ENCODE measurements at places on chromosomes 1 and 21.

DNA sequence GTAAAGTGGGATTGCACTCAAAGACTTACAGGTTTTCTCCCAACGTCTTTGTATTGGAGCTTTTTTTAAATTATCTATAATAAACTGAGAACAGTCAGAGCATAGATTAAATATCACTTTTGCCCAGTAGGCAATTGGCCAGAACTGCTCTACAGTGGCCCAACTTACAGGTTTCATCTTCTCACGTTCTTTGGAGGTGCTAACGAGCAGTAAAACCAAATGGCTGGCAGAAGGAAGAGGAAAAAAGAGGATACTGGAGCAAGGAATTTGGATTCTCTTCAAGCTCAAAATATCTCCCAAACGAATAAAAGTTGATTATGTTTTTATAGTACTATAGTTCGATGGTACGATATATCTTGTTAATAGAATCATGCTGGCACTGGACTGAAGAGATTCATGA, 201.1 kb downstream of the ROR1 start:
- no peak for DNase-seq

- no peak for DNase-seq
Measured at GRCh38 chr1:8096105-8097011, 70.2 kb upstream of the ERRFI1 start.

- DNase-seq: no peak
Measured at GRCh38 chr1:3978990-3979325, 78.9 kb upstream of the C1orf174 start.

DNA sequence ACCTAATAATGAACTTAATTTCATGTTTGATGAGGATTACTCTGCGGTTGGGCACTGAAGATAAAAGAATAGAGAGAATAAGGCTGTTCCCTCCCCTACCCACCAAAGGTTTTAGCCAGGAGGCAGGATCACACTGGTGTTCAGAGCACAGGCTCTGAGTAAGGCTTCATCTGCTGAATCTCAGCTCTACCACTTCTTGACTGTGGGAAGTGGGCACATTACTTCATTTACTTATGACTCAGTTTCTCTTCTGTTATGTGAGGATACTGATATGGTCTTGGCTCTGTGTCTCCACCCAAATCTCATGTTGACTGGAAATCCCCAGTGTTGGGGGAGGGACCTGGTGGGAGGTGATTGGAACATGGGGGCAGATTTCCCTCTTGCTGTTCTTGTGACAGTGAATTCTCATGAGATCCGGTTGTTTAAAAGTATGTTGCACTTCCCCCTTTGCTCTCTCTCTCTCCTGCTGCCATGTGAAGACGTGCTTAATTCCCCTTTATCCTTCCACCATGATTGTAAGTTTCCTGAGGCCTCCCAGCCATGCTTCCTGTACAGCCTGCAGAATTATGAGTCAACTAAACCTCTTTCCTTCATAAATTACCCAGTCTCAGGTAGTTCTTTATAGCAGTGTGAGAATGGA, 79.7 kb downstream of the SMYD2 start:
- DNase-seq: no peak

DNA sequence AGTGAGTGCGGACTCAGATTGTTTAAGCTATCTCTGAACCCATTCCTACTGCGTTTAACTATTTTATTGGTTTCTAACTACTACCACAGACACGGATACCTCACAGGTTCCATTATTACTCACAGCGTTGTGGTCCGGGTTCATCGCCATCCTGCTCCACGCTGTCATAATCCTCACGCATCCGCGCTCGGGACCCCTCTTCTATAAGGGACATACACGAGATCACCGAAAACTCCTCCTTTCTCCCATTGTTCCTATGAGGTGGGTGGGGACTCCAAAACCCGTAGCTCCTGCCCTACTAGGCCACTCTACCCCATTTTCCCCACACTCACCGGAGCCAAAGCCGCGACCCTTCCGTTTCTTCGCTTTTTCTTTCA, 610 bp downstream of the RBM8A start:
- peak; percentile 53 for DNase-seq

DNA sequence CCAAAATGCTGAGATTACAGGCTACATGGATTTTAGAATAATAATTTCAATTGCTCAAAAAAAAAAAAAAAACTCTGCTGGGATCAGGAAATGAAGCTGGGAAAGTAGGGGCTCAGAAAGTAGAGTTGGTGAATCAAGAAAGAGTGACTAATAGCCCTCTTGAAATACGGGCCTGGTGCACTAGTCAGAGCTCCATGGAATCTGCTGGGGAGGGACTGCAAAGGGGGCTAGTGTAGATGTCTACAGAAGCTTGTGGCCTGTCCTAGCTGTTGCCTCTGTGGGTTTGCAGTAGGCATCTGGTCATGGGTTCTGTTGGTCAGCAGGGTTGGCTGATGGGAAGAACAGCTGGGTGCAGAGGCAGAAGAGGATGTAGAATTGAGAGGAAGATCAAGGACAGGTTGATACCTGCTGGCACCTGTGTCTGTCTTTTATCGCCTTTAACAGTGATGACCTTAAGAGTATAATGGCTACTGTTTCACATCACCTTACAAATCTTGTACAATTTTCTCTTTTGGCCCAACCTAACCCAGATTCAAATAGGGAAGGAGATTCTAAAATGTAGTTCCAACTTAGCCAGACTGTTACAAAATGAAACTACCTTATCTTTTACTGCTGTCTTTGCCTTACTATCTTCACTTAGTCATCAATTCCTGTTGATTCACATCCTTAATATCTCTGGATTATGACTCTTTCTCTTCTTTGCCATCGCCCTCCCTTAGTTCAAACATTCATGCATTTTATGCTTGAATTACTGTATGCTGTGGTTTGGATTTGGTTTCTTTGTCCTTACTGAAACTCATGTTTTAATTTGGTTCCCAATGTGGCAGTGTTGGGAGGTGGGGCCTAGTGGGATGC, 126.2 kb downstream of the GIPC2 start:
- no peak for DNase-seq

DNA sequence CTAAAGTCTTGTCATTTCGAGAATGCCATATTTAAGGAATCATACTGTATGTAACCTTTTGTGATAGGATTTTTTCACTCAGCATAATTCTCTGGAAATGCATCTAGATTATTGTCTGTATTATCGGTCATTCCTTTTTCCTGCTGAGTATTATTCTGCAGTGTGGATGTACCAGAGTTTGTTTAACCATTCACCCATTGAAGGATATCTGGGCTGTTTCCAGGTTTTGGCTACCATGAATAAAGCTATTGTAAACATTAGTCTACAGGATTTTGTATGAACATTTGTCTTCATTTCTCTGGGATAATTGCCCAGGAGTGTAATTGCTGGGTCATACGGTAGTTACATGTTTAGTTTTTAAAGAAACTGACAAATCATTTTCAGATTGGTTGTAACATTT, 61.8 kb downstream of the ATP1A1 start:
- DNase-seq: no peak

DNA sequence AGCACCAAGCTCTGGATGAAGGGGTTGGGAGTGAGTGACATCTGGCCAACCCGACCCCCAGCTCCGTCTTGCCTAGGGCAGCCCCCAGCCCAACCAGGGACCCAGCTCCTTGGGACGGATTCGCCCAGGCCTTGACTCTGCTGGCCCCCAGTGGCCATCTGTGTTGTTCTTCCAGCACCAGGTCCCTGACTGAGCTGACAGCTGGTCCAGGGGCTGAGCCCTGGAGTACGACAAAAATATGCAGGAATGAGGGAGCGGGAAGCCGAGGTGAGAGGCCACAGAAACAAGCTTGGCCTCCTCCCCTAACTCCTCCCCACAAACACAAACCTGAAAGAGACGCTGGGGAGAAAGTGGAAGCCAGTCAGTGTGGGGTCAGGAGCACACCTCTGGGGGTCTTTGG, 55.0 kb upstream of the PAX7 start:
- DNase-seq: peak; percentile 1

DNA sequence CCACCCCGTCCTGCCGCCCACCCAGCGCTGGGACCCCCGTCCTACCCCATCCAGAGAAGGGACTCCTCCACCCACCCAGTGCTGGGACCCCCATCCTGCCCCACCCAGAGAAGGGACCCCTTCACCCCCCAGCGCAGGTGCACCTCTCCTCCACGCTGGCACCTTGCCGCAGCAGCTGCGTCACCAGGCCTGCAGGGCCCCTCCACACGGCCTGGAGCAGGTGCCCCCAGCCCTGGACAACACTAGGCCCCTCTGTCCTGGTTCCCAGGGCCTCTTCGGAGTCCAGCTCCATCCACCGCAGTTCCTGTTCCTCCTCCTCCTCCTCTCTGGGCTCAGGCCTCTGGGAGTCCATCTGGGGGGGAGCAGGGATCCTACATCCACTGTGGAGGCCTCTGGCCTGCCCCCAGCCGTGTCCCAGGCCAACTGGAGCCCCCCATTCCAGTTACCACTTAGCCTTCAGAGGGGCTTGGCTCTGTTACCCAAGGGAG, 378 bp downstream of the ANKRD65 start:
- DNase-seq: no peak

- DNase-seq: no peak
Measured at GRCh38 chr1:230627767-230628166, 14.5 kb upstream of the COG2 start.

GRCh38 chr1:115531631-115532264, 110.0 kb upstream of the VANGL1 start:
- DNase-seq: no peak

- no peak for DNase-seq
Measured at GRCh38 chr1:100035214-100035613, 65.4 kb downstream of the SLC35A3 start.

- DNase-seq: no peak
Measured at GRCh38 chr1:14300991-14301703, 297.3 kb upstream of the KAZN start.

DNA sequence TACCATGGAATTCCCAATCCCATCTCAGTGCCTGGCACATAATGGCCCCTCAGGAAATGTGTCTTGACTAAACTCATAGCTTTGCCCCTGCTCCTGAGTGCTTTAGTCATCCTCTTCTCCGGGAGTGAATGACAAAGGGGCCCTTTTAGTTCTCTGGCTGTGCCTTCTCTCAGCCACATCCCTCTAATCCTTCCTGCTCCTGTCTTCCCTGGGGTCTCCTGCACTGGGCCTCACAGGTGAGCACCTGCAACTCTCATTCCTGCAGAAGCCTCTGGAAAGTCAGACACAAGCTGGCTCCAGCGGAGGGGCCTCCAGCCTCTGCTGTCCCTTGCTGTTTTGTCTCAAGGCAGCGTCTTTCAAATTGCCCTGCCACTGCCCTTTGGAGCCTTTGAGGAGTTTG, 14.0 kb upstream of the ETV3L start:
- no peak for DNase-seq

All from NCI-H345 (cell line).